ENCODE measurements at places on chromosomes 3 and 15.

- DNase-seq = no peak
Observed at GRCh38 chr3:155608228-155608920, 136.5 kb downstream of the PLCH1 start.

- DNase-seq = no peak
Observed at GRCh38 chr3:50288387-50289007, 3.7 kb downstream of the IFRD2 start.

DNA sequence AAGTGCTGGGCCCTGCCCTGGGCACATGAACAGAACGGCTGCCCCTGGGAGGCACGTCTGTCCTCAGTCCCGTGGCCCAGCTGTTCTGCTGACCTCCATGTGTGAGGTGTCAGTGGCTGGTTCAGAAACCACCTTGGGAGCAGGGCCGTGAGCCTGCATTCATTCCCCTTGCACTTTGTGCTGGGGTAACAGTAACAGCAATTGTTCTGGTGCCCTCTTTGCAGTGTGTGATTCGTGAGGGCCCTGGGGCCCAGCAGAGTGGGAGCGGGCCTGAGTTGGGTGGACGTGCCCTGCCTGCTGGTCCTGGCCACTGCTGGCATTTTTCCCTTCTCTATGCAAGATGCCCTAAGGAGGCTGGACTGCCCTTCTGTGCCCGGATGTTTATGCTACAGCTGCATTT lies 50.4 kb upstream of the MYZAP start:
- no peak for DNase-seq

- DNase-seq = no peak
Observed at GRCh38 chr3:46853441-46854415, 9.5 kb downstream of the MYL3 start.

DNA sequence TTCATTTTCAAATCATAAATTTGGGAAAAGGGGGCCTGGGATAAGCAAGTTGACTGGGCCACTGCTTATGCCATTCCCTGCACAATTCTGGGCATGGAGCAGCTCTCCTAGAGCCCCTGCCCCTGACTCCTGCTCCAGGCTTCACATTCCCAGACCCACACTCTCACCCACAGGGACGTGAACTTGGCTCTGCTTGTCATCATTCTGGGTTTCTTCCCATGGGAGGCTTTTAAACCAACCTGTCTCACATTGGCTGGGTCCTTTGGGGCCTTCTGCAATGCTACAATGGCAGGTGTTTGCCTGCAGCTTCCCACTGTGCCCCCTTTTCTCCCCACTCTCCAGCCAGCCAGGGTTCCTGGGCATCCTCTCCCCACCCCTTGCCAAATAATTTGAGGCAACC lies 49.1 kb downstream of the CYP19A1 start:
- no peak for DNase-seq

- DNase-seq = no peak
Observed at GRCh38 chr3:115409596-115409995, 213.7 kb upstream of the GAP43 start.

DNA sequence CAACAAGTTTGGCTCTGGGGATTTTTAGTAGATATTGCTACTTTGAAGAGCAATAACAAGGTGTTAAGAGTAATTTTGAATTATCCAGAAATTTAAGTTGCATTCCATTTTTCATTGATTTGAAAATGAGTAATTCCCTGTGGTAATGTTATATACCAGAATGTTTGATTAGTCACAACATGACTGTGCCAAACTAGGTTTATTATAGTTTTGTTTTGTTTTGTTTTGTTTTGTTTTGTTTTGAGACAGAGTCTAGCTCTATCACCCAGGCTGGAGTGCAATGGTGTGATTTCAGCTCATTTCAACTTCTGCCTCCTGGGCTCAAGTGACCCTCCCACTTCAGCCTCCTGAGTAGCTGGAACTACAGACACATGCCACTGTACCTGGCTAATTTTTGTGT lies 40.7 kb downstream of the CNOT10 start:
- DNase-seq = no peak

GRCh38 chr15:67549736-67550135 lies 7.2 kb downstream of the MAP2K5 start:
- DNase-seq = no peak

GRCh38 chr3:4904811-4905695 lies 74.2 kb upstream of the BHLHE40 start:
- DNase-seq = no peak

DNA sequence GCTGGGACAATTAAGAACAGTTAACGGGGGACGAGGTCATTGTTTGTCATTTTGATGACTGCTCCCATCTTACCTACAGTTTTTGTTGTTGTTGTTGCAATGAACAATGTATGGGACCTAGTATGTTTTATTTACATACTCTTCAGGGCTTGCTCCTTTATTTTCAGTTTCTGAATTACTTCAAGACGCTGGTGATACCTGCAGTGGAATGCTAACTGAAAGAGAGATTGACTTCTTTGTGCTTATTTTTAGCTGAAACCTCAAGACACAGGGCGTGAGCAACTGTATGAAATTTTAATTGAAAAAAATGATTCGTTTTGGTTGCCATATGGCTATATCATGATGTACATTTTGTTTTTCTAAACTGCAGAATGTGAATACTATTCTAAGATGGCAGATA lies 297.9 kb downstream of the EDEM1 start:
- DNase-seq = no peak

DNA sequence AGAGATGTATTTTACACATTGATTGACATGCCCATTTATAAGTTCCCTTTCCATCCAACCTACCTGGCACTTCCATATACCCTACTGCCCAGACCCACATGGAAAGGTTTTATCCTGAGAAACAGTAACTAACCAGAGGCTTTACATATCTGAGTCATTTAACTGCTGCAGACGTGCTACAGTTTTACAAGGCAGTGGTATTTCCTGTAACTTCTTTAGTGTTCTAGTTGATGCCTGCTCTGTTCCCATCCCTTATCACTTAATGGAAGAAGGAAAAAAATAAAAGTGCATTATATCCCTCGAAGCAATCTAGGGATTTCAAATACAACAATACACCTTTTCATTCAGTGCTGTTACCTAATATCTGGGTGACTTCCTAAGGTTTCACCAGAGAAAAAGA lies 107.1 kb downstream of the TMCO5A start:
- no peak for DNase-seq

GRCh38 chr15:70271422-70272088 lies 173.8 kb upstream of the TLE3 start:
- DNase-seq = peak; percentile 25

DNA sequence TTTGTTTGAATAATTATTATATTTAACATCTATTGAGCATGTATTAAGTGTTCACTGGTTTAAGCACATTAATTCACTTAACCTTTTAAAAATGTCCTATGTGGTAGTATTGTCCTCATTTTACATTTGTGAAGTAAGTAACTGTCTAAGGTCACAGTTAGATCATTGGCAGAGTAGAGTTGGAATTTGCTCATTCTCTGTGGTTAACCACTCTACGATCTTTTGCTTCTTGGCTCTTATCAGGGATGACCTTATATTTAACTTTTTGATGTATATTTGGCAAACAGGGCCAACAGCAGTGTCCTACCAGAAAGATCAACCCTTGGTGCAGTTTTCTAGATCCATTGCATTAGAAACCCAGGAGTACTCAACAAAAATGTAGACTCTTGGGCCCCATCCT lies 34.0 kb downstream of the PXK start:
- DNase-seq = no peak

DNA sequence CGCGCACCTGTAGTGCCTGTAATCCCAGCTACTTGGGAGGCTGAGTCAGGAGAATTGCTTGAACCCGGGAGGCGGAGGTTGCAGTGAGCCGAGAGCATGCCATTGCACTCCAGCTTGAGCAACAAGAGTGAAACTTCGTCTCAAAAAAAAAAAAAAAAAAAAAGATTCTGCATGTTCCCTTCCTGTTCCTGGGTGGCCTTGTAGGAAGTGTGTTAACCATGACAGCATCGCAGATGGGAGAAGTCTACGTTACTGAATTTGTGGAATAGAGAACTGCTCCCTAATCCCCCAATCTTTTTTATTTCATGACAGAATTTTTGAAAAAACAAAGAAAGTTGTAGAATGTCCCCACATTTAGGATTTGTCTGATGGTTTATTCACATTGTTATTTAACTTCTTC lies 45.4 kb downstream of the FOXL2 start:
- DNase-seq = no peak

- no peak for DNase-seq
Observed at GRCh38 chr3:197428117-197428801, 127.5 kb downstream of the BDH1 start.

DNA sequence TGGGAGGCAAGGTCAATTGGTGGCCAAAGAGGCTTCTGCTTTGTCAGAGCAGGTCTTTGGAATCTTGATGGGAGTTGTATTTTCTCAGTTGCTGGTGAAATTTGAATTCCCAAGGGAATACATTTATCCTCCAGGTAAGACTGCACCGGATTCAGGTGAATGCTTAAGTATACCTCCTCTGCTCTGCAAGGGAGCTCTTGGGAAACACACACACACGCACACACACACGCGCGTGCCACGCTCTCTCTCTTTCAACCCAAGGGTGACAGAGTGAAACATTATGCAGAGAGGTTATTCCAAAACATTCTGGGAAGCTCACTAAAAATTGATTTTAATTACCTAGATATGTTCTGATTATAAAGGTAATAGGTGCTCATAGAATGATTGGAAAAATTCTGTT lies 33.7 kb downstream of the ST6GAL1 start:
- DNase-seq = no peak

DNA sequence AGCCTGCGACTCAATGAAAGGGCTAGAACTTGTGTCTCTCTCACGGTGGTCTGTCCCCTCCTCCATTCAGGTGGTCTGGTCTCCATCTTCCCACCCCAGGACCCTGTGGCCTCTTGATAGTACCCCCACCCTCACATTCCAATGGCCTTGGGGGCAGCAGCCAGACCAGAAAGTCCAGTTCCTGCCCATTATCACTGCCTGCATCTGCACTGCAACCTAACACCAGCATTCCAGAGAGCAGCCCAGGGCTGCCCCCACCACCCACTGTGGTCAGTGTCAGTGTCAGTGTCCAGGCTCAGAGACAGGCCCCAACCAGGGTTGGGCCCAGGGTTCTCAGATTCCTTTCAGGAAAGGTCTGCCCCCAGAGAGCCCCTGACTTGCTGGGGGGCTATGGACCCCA lies 12.6 kb downstream of the IGDCC3 start:
- DNase-seq = no peak

GRCh38 chr15:70054366-70054765 lies 43.4 kb downstream of the TLE3 start:
- DNase-seq = no peak

DNA sequence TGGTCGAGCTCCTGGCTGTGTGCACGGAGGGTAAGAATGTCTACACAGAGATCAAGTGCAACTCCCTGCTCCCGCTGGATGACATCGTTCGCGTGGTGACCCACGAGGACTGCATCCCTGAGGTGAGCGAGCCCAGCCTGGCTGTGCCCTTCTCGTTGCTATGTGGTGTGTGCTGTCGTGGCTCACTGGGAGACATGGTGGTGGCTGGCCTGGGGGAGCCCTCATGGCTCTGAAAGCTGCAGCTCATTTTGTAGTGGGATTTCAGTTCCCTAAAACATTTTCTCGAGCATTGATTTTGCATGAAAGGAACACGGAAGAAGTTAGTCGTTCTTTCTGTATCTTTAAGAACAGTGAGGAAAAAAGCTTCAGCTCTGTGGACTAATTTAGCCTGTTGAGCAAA lies 200.5 kb downstream of the ITPR1 start:
- DNase-seq = no peak

GRCh38 chr15:31236184-31237042 lies 90.2 kb upstream of the KLF13 start:
- DNase-seq = peak; percentile 27

DNA sequence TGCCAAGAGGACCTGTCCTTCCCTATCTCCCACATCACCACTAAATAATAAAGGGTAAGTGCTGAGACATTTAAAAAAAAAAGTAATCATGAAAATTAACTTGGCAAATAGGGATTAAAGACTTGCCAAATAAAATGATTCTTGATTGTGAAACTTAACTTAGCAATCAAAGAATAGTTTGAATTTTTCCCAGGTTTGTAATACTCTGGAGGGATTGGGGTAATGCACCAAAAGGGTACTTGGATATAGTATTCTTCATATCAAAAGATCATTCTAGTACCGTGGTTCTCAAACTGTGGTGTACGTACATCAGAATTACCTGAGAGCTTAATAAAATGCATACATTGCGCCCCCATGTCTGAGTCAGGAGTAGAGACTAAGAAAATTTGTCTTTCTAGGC lies 28.5 kb downstream of the CALML4 start:
- no peak for DNase-seq

GRCh38 chr3:195269375-195270078 lies 1.4 kb downstream of the XXYLT1 start:
- DNase-seq = no peak

GRCh38 chr3:24400450-24400849 lies 94.2 kb downstream of the THRB start:
- DNase-seq = no peak

DNA sequence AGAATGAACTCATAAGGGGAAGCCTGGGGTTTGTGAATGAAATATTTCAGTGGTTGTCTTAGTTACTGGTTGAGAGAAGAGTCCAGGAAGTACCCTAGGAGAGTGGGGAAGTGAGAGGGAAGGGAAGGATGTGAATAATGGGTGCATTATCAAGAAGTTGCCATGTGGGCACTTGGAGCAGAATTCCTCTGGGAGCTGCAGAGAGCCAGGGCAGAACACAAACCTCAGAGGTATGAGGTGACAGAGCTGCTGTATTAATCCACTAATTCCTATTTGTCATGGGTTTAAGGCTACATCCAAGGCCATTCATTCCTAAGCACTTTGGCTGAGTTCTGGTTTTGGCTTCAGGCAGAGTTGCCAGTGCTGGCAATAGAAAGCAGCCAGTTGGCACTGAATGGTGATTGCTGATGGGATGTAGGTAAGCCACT lies 29.0 kb downstream of the NDUFB4 start:
- no peak for DNase-seq

Data from midbrain (tissue), 1 donor.